Pulmonary artery endothelial cell (primary cell): ENCODE measurements at places on chromosomes 6 and 20.

GRCh38 chr6:165055231-165055630 lies 254.2 kb downstream of the C6orf118 start:
- no peak for DNase-seq

DNA sequence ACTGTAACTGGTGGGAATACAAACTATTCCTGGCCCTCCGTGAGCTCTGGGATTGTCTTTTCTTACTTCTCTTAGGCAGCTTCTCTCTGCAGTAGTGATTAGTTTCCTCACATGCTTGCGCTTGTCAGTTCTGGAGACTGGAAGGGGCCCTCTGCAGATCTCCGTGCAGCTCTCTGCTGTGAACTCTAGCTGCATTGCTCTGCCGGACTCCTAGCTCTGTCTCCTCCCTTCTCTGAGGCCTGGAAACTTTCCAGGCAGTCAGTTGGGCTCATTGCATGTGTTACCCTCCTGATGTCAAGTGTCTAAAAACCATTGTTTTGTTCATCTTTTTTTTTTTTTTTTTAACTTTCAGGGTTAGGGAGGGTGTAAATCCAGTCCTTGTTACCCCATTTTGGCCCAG lies 102.3 kb downstream of the CTNNBL1 start:
- DNase-seq: no peak

DNA sequence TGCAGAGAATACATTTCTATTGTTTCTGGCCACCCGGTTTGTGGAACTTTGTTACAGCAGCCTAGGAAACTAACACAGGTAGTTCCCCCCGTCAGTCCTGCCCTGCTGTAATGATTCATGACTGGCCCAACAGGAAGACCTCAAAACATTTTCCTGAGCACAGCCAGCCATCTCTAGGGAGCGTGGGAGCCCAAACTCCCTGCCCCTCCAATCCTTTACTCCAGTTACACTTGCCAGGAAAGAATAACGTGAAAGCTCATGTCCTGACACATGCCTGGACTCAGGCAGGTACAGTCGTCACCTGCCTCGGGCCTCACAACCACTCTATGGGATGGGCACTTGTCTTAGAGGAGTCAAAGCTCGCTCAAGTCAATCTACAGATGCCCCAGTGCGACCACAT lies 8.4 kb downstream of the TXNDC5 start:
- no peak for DNase-seq

DNA sequence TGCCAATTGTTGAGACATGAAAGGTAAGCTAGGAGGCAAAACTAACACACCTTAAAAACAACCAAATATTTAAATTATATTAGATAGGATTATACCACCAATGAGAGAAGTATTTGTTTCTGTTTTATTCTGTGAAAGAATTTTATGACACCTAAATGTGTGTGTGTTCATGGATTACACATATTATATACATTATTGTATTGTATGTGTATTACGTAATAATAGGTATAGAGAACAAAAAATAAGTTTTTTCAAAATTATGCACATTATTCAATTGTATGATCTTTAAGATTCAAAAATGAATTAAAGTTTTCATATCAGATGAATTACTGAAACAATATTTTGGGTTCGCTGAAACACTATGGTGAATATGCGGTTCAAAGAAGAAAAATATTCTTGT lies 84.3 kb upstream of the FABP7 start:
- DNase-seq: no peak

DNA sequence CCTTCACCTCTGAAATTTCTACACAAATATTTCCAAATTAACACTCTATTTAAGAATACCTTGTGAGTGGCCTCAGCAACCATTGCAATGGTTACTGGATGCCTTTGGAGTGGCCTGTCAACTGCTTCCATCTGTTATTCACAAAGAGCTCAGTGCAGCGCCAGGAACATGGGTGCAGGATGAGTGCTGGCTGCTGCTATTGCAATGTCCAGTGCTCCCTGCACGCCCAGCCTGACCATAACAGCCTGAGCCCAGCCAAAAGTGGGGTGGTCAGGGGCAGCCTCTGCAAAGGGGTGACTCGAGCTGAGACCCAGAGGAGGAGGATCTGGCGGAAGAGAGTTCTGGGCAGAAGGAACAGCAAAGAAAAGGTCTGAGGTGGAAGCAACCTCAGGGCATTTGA lies 18.4 kb downstream of the CASS4 start:
- DNase-seq: no peak

DNA sequence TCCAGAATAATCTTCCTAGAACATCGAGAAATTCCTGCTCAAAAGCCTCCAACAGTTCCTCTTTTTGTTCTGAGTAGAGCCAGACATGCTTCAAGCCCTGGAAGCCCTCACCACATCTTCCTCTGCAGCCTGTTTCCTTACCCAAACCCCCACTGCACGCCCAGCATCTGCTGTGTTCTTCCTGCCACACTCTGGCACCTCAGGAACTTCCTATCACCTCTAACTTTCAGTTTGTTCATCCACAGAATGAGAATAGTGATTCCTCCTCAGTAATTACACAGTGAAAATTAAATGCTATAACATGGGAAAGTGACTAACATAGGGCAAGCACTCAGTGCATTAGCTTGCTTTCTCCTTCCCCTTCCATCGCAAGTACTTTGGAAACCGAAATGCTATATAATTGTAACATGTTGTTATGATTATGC lies 26.3 kb downstream of the C6orf89 start:
- no peak for DNase-seq

DNA sequence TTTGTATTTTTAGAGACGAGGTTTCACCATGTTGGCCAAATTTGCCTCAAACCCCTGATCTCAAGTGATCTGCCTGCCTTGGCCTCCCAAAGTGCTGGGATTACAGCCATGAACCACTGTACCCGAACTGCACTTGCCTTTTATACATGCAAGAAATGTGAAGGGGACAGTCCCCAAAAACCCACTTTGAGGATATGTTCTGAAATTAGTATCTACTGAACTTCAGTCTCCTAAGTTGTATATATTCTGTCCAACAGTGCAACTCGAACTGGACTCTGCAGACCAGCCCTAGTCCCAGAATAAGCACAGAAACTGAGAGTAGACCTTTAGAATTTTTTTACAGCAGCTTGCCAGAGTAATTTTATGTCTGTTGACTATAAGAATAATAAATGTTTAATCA lies 28.5 kb downstream of the BACH2 start:
- DNase-seq: no peak

GRCh38 chr20:63319164-63320040 lies 26.4 kb downstream of the COL20A1 start:
- no peak for DNase-seq

DNA sequence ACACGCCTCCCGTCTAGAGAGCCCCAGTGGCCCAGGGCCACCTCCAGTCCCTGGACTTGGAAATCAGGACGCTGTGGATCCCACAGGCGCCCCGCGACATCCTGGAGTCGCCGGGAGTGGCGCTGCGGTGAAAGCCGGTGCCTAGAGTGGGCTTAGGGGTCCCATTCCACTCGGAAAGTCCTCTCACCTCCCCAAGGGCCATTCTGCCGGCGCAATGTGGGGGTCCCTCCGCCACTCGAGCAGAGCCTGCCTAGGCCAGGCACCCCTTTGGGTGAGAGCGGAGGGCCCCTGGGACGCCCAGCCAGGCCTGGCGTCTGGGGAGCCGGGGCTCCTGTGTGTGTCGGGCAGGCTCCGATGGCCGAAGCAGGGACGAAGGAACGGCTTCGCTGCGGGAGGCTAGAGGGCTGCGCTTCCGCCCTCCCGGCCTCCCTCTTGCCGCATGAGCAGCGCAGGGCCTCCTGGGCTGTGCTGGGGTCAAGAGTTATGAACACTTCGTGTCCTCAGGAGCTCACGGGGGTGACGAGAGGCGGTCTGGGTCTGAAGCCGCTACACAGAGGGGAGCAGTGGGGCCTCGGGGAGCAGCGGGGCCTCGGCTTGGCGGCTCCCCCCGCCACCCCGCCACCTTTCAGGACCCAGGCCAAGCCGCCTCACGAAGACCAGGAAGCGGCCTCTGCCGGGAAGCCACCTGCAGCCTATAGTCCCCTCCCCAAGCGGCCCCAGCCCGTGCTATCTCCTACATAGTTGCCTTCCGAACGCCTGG lies 13.6 kb downstream of the POU3F2 start:
- DNase-seq: no peak

GRCh38 chr6:129454488-129454887 lies 255.5 kb downstream of the ARHGAP18 start:
- no peak for DNase-seq
